ENCODE measurements at places on chromosomes 12 and 14.

DNA sequence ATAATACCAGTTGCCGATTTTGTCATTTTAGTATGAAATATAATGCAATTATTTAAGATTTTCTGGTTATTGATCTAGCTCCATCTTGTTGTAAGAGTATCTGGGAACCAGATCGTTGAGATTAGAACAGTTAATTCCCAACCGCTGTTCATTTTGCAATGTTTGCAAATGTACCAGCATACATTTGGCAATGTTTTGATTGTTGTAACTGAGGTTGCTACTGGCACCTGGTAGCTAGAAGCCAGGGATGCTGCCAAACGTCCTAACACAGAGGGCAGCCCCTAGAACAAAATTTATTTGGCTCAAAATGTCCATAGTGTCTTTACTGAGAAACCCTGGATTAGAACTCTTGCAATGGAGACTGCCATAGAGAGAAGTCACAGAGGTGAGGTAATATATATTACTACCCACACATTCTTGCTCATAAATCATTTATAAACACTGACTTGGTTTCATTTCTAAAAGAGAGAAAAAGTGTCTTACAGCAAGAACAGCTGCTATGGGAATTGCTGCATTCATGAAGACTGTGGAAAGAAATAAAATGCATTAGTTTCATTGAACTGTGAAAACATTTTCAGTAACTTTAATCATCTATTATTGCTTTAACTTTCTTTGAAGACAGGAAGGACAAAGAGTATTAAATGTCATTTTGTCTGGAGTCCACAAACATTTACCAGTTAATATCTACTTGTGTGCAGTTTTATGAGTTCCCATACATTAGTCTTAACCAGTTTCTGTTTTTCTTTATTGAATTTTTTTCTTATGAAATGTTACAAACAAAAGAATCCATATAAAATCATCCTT is 46.2 kb downstream of the ABCC9 start:
- DNase-seq = no peak

- DNase-seq = no peak
Measured at GRCh38 chr14:75609606-75610475, 31.4 kb downstream of the FLVCR2 start.

GRCh38 chr14:91872517-91873470 is 5.5 kb upstream of the TC2N start:
- no peak for DNase-seq

DNA sequence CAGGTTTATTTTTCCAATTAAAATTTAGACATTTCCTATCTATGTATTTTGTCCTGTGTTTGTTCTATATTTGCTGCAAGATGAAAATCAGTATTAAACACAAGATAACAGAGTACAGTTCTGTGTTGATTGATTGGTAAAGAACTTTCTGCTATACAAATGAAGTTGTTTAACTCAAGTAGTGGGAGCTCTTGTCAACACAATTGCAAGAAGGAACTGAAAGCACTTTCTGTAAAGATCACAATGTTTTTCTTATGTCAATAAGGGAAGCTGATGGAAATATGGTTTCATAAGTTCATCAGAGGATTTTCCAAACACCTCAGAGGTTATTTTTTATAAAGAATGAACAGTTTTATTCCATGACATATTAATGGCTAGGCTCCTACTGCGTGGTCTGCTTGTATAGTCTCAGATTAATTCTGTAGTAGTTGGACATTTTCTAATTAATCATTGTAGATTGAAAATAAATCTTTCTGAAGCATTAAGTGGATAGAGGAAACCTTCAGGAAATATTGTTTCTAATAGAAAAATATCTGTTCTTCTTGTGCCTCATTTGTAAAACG is 379.5 kb downstream of the LRFN5 start:
- no peak for DNase-seq

GRCh38 chr14:29868000-29868399 is 59.6 kb downstream of the PRKD1 start:
- DNase-seq = peak; percentile 27

Measured in NCI-H748 treated with DMSO at 0.1 percent for 48 hours (cell line).